ENCODE measurements at places on chromosomes 11 and 22.
A peak's percentile ranks its signal among the peaks of the same experiment; 100 is the strongest.

DNA sequence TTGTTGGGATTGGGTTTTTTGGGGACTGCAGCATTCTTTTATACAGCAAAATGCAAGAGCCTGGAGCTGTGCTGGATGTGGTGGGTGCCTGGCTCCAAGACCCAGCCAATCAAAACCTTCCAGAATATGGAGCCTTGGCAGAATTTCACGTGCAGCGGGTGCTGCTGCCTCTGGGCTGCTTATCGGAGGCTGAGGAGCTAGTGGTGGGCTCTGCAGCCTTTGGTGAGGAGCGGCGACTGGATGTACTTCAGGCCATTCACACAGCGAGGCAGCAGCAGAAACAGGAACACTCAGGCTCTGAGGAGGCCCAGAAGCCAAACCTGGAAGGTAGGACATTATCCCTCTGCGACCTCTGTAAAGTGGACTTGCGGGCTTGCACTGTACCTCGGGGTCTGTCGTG is 5.6 kb downstream of the PEX26 start:
- no peak for DNase-seq

DNA sequence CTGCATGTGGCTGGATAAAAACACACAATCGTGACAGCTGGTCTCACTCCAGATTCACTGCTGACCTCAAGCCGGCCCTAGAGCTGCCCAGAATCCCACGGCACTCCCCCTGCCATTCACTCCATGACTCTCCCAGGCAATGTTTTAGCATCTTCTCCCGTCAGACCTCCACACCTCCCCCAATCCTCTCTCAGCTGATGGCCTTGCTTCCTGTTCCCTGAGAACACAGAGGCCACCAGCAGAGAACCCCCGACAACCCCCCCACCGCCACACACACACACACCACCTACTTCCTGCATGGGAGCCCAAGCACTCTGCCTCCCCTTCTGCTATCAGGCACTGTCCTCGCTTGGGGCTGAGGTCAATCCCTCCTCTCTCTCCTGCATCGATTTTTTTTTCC is 9.3 kb downstream of the TNKS1BP1 start:
- DNase-seq, result no peak

GRCh38 chr11:113286009-113286408 is 28.4 kb upstream of the TTC12 start:
- no peak for DNase-seq

DNA sequence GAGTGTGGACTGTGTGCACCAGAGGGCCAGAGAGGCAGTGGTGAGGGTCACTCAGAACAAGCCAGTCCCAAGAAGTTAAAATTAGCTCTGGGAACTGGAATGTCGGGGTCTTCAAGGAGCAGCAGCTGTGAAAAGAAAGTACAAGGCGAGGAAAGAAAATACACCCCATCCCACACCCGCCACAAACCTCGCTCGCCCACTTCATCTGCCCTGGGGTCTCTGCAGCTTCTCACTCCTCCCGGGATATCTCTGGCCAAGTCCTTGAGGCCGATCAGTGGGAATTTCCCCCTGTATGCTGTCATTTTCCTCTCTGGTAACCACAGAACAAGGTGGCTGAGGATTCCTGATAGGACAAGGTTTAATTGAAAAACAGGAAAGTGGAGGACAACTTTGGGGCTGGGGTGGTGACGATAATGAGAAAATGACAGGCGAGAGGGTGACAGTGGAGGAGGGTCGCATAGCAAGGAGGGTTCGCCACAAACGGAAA is 36.3 kb upstream of the TIMP3 start:
- DNase-seq, result no peak

DNA sequence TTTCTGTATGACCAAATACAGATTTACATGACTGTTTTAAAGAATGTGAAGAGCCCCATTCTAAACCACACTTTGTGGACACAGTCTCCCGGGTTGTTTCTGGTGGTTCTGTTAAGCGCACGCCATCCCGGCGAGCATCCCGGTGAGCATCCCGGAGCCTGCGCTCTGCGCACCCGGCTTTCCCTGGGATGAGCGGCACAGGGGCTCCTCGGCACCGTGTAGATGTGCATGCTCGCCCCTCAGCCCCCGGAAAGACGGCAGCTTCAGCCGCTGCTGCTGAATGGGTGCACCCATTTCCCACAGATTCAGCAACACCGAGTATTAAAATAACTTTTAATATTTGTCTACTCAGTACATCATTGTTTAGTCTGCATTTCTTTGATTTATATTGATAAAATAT is 36.0 kb downstream of the GLB1L2 start:
- no peak for DNase-seq

DNA sequence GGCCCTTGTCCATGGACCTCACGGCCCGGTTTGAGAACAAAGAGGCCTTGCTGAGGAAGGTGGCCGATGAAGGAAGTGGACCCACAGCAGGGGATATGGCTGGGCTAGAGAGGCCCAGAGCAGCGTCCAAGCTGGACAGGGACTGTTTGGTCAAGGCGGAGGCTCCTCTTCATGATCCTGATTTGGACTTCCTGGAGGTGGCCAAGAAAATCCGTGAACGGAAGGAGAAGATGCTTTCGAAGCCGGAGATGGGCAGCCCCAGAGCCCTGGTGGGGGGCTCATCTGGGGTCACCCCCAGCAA is 76.3 kb downstream of the KIAA1671 start:
- no peak for DNase-seq

DNA sequence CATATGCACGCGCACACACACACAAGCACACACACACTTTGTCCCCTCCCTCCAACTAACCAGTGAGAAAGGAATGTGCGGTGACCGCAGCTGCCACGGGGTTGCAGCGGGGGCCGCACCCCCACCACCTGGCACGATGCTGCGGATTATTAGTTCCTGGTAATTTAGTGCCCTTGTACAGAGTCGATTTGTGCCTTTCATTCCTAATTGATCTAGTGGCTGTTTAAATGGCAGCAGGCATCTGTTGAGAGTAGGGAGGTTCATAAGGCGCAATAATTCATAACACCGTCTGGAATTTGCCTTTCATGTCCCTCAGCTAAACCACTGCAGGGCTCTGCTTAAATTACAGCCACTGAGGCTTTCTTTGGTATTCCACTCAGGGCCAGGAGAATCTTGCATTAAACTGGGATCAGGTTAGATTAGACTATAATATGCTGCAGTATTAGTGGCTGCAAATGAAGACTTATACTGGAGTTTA is 113.7 kb downstream of the FEZ1 start:
- no peak for DNase-seq

DNA sequence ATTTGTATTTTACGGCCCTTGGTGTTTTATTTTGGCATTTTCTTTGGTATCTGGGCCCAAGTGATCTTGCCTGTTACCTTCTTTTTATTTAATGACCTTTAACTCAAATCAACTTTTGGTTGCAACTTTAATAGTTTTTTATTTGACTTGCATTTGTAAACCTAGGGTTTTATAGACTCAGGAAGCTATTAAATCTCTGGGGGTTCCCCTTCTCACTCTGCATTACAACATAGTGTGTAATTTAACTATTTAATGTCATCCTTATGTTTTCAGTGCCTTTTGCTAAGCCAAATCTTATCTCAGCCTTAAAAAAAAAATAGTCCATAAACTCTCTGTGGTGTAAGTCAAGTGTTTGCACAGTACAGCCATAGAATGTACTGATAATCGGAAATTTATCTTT is 3.4 kb downstream of the FJX1 start:
- no peak for DNase-seq

DNA sequence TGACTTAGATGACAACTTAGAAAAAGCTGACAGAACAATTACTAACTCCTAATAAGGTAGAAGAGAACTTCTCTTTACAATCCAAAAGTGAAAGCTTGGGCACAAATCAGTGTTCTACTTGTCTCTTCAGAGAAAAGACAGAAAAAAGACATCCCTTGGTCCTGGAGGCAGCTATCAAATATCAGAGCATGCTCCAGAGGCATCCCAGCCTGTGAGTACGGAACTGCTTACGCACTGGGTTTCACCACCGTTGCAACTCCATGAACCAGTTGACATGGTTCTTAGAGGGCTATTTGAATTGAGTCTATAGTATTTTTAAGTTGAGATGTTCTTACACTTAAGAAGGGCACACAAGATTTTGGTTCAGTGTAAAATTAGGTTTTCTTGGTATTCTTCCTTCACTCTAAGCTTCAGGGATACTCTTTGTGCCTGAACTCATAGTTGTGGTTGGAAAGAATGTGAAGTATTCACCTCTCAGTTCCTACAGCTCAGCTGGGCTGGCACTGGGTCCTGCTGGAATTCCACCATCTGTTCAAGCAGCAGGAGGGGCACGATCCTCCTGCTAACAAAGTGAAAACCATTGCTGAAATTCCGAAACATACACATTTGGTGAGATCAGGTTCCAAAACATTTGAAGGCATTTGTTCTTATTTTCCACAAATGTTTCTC is 6.3 kb downstream of the AKIP1 start:
- DNase-seq, result no peak

GRCh38 chr11:59144096-59144495 is 1.4 kb downstream of the FAM111A start:
- no peak for DNase-seq

- no peak for DNase-seq
These were observed 20.3 kb downstream of the TEF start for GRCh38 chr22:41401781-41402648.

GRCh38 chr11:119335091-119335654 is 846 bp downstream of the RNF26 start:
- no peak for DNase-seq

GRCh38 chr11:86116386-86116726 is 47.5 kb upstream of the PICALM start:
- DNase-seq, result peak; percentile 26

GRCh38 chr22:49855251-49855911 is 1.7 kb downstream of the ZBED4 start:
- no peak for DNase-seq

GRCh38 chr11:35664977-35665441 is 2.4 kb downstream of the TRIM44 start:
- DNase-seq, result no peak

GRCh38 chr11:6474413-6474792 is 662 bp upstream of the TRIM3 start:
- no peak for DNase-seq

GRCh38 chr11:3969613-3970012 is 114.1 kb downstream of the STIM1 start:
- DNase-seq, result no peak

GRCh38 chr11:75398906-75399305 is 412 bp upstream of the RPS3 start:
- DNase-seq, result no peak

GRCh38 chr11:43574949-43575912 is 105.3 kb upstream of the HSD17B12 start:
- no peak for DNase-seq

GRCh38 chr11:27672836-27673464 is 27.3 kb downstream of the BDNF start:
- no peak for DNase-seq

DNA sequence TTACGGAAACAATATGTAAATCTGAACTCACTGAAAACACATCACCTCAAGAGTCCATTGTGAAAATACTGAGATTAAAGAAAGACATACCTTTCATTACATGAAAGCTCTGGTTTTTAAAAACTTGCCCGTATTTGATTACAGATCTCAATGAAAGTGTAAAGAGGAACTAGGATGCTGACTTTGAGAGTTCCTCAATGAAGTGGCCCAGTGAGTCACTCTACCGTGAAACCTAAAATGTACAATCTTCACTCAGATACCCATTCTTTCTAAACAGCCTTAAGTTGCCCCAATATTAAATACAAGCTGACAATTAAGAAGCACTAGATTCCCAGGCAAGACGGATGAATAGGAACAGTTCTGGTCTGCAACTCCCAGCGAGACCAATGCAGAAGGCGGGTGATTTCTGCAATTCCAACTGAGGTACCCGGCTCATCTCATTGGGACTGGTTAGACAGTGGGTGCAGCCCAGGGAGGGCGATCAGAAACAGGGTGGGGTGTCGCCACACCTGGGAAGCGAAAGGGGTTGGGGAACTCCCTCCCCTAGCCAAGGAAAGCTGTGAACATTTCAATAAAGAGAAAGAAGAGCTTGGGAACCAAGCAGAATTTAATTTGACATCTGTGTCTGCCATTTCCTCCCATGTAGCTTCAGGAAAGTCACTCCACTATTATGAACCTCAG is 33.8 kb upstream of the OR9G4 start:
- no peak for DNase-seq

DNA sequence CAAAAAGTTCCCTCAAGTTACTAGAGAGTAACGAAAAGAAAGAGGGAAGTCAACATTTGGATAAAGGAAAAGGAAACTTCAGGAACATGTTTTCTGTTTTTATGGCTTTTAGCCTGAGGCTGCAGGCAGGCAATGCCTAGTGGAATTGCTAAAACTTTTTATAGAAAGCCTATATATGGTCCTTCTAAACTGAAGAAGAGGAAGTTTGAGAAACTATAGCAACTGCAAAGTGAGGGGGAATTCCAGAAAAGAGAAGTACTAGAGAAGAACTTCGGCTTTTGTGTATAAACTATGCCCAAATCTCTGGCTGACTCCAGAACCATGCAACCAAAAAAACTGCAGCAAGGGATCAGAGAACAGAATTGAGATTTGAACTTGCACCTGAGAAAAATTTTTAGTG is 74.3 kb upstream of the ARHGAP42 start:
- DNase-seq, result no peak

GRCh38 chr11:57888386-57888785 is 126.8 kb downstream of the CTNND1 start:
- no peak for DNase-seq

GRCh38 chr22:37986371-37986770 is 2.0 kb upstream of the SOX10 start:
- no peak for DNase-seq

GRCh38 chr11:8063324-8063723 is 17.7 kb upstream of the TUB start:
- DNase-seq, result no peak

DNA sequence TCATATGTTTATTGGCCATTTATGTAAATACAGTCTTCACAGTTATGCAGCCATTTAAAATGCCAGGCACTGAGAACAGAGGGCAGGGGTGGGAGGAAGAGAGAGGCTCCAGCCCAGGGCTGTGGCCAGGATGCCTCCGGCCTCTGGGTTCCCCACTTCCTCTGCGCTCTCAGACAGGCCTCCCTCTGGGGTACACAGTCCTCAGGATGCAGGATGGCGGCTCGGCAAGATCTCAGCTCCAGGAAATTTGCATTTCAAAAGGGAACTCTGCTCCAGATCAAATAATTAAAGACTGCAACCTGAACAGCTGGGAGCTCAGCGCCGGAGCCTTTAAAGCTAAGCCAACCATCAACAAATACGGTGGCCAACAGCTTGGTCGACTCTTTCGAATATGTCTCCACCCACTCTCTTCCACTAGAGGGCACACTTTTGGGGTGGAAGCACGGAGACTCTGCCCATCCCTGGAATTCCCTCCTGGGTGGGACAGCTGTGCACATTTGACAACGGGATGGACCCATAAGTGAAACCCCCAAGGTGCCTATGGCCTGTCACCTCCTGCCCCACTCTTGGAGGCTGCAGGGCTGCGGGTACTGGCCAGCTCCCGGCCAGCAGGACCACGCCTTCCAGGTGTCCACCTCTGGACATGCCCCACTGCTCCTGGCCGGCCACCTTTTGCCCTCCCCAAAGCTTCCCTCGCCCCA is 1044.7 kb downstream of the BRD1 start:
- DNase-seq, result no peak

DNA sequence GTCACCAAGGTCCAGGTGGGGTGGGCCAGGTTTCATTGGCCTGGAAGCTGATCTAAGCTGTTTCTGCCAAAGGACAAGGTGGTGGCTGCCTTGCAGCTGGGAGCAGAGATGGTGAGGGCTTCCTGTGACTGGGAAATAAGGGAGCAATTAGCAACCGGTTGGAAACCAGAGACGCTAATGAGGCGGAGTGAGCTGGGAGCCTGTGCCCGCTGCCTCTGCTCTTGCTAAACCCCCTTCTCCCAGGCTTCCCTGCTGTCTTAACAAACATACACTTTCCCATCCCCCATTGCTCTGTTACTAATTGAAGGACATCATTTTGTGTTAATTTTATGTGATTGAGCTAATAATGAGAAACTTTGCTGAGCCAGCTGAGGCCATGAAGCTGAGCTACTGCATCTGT is 121.8 kb downstream of the INSC start:
- DNase-seq, result no peak
